Activated CD4-positive, alpha-beta T cell treated with anti-CD3 and anti-CD28 coated beads, Interleukin-10, Interleukin-2, amounts not matched to agents 100 ng/mL and 50 ng/mL, durations not matched to agents 16 hours and 8 hours (primary cell): ENCODE measurements at places on chromosomes 4 and X.

DNA sequence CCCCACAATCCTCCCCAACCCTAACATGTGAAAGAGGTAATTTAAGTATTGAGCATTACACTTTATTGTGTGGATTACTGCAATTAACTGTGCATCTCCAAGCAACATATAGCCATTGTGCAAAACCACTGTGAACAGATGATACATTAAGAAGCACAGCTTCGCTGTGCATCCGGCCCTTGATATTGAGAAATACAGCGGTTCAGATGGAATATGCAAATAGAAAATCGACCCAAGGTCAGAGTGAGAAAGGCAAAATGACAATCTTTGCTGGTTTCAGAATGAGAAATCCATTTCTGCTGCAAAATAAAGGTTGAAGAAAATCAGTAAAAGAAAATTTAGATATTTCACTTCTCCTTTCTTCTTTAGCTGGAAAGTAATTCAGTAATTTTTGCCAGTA lies 805.9 kb upstream of the GRID2 start:
- DNase-seq, result no peak

- no peak for DNase-seq
Observed at GRCh38 chr4:185838514-185839193, 26.7 kb upstream of the SORBS2 start.

DNA sequence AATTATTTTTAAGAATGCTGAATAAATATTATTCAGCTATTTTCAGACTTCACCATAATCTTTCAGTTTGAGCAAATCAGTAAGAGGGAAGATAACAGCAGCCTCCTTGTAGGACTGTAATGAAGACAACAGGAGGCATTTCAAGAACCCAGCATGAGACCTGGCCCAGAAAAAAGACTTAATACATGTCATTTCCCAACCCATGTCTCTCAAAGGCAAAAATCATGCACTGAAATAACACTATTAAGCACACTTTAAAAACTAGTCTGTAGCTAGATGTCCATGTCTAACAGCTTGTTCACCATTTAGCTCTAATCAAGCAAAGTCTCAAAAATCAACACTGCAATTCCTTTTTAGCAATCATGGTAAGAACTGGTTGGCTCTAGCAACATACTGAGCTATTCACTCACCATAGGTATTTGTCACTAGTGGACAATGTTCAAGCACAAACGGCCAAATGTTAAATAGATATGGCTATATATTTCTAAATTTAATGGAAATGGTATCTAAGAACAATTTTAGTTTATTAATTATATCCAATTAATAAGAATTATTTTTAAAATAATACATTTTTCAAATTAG lies 109.9 kb downstream of the WDFY3 start:
- DNase-seq, result no peak

DNA sequence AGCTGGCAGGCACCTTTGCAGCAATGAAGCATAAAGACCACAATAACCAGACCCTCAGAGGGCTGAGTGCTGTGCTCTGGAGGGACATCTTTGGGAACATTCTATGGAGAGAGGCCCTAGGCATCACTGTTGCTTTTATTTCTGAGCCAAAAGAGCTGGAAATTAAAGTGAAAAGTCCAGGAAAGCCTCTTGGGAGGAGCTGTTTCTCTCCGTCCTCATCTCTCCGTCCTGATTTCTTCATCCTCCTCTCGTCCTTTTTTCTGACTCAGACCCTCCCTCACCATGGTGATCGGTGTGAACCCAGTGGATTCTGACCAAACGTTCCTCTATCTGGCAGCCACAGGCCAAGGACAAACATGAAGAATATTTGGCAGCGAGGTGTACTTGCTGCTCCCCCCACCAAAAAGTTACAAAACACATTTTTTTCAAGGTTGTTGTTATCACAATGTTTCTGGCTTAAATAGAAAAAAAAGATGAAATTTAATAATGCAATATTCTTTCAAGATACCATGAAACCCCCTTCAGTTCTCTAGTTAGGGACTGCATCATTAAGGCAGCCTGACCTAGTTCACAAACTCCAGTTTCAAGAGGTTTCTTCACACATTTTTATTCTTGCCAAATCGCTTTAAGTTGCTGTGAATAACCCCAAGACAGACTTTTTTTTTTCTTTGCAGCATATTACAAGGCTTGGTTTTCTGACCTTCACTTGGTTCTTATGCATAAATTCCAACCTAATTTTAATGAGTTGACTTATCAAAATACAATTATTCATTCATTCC lies 80.2 kb downstream of the SCD5 start:
- DNase-seq, result no peak

- no peak for DNase-seq
Observed at GRCh38 chrX:31909850-31910572, 838.2 kb upstream of the FTHL17 start.

- peak; percentile 83 for DNase-seq
Observed at GRCh38 chr4:77028246-77028645, 47.5 kb downstream of the CCNI start.

DNA sequence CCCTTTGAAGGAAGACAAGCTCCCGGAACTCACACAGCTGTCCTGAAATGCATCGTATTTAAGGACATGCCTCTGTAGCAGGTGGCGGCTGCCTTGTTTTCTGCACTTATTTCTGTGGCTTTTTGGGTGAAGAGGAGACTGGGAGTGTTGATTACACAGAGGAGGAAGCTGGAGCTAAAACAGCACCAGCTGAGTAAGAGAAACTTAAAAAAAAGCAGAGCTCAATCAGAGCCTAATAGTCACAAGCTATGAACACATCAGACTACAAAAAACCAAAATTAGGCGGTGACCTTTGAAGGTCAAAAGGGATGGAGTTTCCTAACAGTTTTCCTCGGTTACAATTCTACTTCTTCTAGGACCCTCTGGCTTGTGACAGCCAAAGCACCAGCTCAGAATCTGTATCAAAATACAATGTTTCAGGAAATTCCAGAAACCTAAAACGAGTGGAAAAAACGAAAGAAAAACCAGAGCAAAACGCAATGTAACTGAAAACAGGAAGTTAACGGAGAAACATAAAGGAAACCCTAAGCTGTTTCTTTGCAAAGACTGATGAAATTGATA lies 13.5 kb downstream of the PRKX start:
- DNase-seq, result peak; percentile 32

DNA sequence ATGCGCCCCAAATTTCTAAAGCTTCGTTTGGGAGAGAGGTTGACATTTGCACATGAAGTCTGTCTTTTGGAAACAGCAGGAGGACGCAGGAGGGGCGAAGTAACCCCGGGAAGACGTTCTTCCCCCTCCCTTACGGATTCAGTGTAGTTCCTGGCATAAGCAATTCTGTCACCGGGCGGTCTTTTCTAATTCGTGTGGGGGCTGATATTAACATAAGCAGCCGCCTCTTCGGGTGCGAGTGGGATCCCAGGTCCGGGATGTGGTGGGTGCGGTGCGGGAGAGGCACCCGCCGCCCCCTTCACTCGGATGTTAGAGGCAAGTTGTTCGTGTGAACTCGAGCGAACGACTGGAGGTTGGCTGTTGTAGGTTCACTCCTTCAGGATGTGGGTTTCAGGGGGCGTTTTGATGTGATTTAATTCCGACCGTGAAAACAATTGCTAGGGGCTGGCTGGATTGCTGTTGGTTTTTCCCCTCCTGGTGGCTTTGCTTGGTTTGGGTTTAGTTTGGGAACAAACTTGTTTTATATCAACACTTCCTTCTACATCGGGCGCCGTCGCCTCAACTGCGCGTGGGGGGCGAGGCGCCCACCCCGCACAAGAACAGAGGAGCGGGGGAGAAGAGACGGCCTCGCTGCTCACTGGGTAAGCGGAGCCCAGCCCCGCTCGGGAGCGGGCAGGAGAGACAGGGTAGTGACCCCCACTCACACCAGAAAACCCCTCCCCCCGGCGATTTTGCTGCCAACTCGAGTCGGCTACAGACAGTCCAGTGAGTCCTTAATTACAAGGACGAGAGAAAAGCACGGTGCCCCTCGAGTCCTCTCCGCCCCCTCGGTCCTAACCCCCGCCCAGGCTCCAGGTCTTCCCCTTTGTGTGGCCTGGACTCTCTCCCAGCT lies 2.9 kb upstream of the LEF1 start:
- DNase-seq, result peak; percentile 58

GRCh38 chr4:69750346-69750745 lies 10.1 kb downstream of the SULT1B1 start:
- DNase-seq, result no peak

DNA sequence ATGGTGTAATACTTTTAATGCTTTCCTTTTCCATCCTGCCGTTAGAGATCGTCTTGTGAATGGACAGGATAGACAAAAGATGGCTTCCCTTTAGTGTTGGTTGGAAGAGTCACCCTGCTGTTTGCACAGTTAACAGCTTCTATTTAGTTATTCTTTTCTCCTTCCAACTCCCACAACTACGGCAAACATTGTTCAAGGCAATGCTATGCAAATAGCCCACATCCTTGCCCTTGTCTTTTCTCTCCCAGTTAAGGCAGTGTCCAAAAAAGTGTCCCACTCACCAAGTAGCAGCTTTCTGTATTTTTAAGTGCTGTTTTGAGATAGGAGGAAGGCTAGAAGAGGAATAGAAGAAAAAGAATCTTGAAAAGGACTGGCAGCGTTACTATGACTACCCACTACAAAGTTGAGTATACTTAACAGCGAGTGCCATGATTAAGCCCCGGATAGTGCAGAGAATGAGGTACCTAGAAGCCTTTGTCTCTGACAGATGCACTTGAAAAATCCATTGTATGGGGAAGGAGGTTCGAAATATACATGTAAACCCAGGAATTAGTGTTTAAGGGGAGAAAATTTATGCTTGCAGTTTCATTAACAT lies 12.1 kb upstream of the RUFY3 start:
- DNase-seq, result no peak

DNA sequence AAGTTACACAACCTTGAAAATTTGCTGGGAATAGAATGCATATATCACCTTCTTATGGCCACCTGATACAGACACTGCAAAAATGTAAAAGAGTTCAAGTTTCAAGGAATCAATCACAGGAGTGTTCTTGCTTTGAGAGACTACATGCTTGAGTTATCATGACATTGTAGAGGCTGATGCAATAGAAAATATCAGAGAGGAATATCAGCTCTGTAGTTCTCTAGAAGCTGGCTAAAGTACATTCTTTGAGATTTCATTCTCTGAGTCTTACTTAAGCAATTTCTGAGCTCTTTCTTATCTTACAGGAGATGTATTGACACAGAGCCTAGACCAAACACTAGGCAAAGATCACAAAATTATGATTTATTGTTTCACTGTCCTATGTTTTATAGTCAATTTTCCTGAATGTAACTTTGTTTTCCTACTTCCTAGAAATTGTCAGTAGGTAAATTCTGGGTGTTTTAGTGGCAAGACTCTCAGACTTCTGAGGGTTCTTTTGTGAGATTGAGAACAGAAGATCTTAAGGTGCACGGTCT lies 152.1 kb upstream of the HPGD start:
- DNase-seq, result no peak
